OCI-LY7 (cell line): ENCODE measurements at places on chromosomes 7 and 10.

GRCh38 chr7:107833684-107834106 lies 30.7 kb upstream of the SLC26A3 start:
- no peak for DNase-seq

DNA sequence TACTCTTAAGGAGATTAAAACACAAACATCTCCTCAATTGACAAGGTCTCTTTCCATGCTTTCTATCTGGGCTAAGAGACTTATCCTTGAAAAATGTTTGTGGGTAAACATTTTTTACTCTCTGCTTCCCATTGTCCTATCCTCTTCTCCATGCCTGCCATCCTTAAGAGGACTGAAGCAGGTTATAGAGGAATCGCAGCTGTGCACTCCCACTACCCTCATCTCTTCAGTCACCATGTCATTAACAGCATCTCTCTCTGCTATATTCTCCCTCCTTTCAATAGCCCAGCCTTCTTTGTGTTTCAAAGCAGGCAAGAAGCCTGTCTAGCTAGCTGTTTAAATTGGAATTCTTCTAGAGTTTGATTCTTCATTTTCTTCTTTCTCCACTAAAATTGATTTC lies 22.6 kb downstream of the COL1A2 start:
- DNase-seq = no peak

DNA sequence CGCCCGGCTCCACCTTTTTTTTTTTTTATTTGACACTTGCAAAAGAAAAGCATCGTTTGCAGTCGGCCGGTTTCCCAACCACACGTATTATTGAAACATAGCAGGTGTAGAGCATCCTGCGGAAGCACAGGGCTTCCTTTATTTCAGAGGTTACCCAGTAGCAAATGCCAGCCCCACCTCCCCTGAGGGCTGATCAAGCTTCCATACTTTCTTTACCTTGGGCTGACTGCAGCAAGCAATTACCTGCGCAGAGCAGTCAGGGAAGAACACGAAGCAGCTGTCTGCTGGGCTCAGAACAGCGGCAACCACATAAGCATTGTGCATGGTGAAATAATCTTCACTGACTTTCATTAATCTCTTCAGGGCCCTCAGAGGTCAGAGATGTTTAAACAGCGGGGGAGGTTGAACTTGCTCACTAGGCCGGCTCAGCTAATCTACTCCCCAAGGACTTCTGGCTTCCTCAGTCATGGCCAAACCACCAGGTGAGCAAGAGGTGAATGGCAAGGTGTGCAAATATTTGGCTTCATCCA lies 784.7 kb upstream of the AUTS2 start:
- no peak for DNase-seq

GRCh38 chr7:84975586-84976185 lies 211.2 kb downstream of the SEMA3D start:
- DNase-seq = no peak

DNA sequence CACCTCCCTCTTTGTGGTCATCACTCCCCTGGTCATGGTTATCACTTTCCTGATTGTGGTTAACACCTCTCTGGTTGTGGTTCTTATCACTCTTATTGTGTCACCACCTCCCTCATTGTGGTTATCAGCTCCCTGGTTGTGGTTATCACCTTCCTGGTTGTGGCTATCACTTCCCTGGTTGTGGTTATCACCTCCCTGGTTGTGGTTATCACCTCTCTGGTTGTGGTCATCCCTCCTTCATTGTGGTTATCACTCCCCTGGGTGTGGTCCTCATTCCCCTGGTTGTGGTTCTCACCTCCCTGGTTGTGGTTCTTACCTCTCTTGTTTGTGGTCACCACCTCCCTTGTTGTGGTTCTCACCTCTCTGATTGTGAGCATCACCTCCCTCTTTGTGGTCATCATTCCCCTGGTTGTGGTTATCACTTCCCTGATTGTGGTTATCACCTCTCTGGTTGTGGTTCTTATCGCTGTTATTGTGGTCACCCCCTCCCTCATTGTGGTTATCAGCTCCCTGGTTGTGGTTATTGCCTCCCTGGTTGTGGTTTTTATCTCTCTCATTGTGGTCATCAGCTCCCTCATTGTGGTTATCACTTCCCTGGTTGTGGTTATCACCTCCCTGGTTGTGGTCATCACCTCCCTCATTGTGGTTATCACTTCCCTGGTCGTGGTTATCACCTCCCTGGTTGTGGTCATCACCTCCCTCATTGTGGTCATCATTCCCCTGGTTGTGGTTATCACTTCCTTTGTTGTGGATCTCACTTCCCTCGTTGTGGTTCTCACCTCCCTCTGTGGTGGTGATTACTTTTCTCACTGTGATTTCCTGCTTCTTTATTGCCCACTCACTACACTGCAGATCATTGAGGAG lies 106.7 kb downstream of the GPR26 start:
- DNase-seq = no peak

GRCh38 chr10:124649214-124649613 lies 95.0 kb downstream of the FAM53B start:
- no peak for DNase-seq

DNA sequence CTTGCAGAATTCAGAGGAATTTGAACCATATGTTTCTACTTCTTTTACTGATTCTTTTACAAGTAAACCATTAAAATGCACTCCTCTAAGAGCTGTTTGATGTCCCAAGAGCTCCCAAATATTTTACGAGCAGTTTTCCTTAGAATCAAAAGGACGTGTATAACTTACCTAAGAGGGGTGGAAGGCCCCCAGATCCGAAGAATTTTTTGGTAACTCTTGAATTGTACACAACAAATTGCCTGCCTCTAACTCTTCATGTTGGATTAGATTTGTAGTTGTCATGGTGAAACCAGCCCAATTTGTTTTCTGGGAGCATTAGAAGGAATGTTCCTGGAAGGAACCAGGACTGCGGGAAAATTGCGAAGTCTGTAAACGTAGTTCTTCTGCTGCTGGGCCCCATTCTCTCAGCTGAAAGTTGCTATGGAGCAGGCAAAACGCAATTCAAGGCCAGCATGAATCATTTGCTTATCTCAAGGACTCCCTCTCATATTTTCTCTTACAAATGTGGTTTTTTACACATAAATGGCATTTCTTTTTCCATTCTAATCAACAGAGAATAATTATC lies 124.8 kb upstream of the TMEM72 start:
- no peak for DNase-seq

DNA sequence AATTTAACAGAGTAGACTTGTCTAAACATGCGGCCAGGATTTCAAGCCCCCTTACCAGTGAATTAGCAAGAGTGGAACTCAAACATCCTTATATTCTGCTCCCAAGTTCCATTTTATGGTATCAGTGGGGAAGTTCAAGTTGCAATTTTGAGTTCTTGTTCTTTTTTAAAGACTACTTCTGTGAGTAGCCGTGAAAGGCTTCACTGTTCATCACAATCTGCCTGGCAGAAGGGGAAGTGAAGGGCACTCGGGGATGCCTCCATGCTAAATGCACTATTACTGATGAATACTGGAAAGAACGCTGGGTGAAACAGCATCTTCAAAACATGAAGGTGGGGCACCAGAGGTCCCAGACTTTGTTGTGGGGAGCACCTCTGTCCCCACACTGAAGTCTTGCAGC lies 22.4 kb upstream of the FGL2 start:
- DNase-seq = no peak

DNA sequence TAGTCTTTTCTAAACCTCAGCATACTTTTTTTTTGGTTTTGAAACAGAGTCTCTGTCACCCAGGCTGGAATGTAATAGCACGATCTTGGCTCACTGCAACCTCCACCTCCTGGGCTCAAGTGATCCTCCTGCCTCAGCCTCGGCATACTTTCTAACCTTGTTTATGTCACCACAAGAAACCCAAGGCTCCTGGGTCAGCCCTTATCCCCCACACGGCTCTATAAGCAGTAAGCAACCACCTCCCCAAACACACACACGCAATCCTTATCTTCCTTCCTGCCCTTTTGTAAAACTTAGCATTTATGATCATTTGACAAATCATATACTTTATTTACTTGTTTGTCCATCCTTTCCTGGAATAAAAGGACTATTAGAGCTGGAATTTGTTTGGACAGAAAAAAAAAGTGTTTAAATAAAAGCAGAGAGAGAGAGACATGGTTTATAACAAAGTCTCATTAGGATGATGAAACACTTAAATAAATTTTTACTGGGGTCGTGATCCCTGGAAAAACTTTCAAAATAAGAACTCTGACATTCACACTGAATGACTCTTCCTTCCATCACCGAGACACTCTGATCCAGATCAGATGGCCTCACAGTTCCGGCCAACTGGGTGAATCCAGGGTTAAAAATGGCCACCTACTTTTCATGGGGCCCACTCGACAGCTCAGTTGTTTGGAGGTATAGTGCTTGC lies 72.7 kb upstream of the PIK3CG start:
- DNase-seq = no peak

DNA sequence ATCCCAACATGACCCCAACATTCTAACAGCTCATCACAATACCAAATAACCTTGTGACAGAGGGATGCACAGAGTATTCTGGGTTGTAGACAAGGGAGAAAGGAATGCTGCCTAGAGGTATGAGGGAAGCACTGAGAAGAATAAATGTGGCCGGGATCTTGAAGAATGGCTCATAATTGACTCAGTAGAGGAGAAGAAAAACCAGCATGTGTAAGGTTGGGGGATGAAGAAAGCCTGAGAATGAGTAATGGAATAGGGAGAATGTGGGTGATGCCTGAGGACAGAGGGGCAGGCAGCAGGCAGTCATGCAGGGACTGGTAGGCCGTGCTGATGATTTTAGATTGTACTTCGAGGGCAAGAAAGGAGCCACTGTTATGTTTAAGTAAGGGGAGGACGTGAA lies 75.4 kb upstream of the ELMO1 start:
- no peak for DNase-seq

DNA sequence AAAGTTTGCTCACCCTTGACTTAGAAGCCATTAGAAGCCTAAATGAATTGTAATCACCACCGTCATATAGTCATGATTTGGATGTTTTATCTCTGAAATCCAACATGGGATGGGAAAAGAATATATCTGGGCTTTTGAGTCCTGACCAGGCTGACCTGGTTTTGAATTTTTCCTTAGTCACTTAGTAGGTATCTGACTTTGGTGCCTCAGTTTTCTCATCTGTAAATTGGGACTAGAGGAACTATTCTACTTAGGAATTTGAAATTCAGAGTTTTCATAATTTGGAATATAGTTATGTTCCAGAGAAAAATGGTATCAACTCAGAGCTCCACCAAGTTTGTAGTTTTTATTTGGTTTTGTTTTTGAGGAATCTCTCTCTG lies 40.9 kb downstream of the SHOC2 start:
- no peak for DNase-seq

DNA sequence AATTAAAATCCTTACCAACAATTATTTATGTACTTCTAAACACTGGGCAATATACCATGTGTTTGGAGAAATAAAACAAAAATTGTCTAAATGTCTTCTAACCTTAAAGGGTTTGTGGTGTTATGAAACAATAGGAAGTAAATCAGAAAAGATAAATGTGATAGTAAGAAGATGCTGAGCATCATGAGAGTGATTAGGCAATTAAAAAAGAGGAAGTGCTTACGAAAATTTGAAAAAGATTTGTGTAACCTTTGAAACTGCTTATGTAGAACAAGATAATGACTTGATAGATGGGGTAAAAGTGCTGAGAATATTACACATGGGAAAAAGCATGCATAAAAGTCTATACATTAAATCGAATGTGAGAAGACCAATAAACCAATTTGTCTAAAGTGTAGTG lies 573.4 kb upstream of the CNTNAP2 start:
- no peak for DNase-seq

- no peak for DNase-seq
These were observed 103.2 kb downstream of the IQUB start for GRCh38 chr7:123431075-123431614.
